ENCODE measurements at places on chromosomes 1 and 21. TPM values are rescaled to one million over a fixed set of nuclear protein-coding genes. Genes with fewer than 3 reads are reported as not detected.

PFDN2 gene
- 238 TPM for total RNA-seq

HLX gene
- total RNA-seq, result 2.4 TPM

SPRR5 gene
- total RNA-seq, result not detected

CFAP74 gene
- total RNA-seq, result not detected

RGS16 gene
- 62.8 TPM for total RNA-seq

SAMSN1 gene
- 73.5 TPM for total RNA-seq

FBLIM1 gene
- 0.16 TPM for total RNA-seq

IGSF9 gene
- 0.11 TPM for total RNA-seq

ACTN2 gene
- 0.63 TPM for total RNA-seq

Measured in activated T-cell treated with anti-CD3 and anti-CD28 coated beads, Interleukin-2, amount 50 U/mL, for 4 hours (primary cell).